ENCODE measurements at places on chromosomes 1 and 21. TPM values are rescaled to one million over a fixed set of nuclear protein-coding genes. Genes with fewer than 3 reads are reported as not detected.

- H3K27me3 ChIP-seq = no peaks in the 10 kb centered on the region
- no peaks in the 10 kb centered on the region for H3K36me3 ChIP-seq
- no peak for DNase-seq
Measured at GRCh38 chr1:87044424-87044823, 130.0 kb downstream of the HS2ST1 start.

- no peaks in the 10 kb centered on the region for H3K27me3 ChIP-seq
- H3K27ac ChIP-seq = no peak overlapping the region
- H3K36me3 ChIP-seq = no peaks in the 10 kb centered on the region
- DNase-seq = no peak
- H3K4me1 ChIP-seq = no peaks in the 10 kb centered on the region
Measured at GRCh38 chr21:37878946-37879660, 37.2 kb downstream of the KCNJ6 start.

- no peak for DNase-seq
- H3K36me3 ChIP-seq = no peaks in the 10 kb centered on the region
- no peaks in the 10 kb centered on the region for H3K27me3 ChIP-seq
- H3K27ac ChIP-seq = no peak overlapping the region
- H3K4me1 ChIP-seq = no peaks in the 10 kb centered on the region
Measured at GRCh38 chr1:56045062-56045461, 534.3 kb downstream of the PLPP3 start.

- H3K27ac ChIP-seq = no peak overlapping the region
- no peak for DNase-seq
- H3K4me1 ChIP-seq = peaks cover 23% of the 10 kb centered on the region
- no peaks in the 10 kb centered on the region for H3K36me3 ChIP-seq
- 0 out of 2 replicates have a peak, but pooled peaks cover 4% of the 10 kb centered on the region for H3K27me3 ChIP-seq
Measured at GRCh38 chr1:208162903-208163302, 81.3 kb downstream of the PLXNA2 start.

- no peak for DNase-seq
- H3K27me3 ChIP-seq = no peaks in the 10 kb centered on the region
- H3K4me1 ChIP-seq = no peaks in the 10 kb centered on the region
- no peaks in the 10 kb centered on the region for H3K36me3 ChIP-seq
Measured at GRCh38 chr1:15418806-15419515, 9.3 kb downstream of the EFHD2 start.

DNA sequence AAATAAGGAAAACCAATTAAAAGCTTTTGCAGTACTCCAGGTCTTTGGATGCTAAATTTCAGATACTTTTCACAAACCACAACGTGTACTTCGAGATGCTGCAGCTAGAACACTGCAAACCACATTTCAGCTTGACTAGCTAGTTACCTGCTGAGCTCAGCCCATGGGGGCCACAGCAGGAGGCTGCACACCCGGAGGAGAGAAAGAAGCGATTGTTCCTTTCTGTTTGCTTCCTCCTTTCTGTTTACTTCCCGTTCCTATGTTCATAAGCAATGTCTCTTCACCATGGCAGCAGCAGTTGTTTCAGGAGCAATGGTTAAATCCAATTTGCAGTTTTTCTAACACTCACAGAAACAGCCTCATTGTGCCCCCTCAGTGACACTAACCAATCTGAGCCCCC, 225.6 kb upstream of the FGGY start:
- H3K27ac ChIP-seq = no peak overlapping the region
- no peaks in the 10 kb centered on the region for H3K27me3 ChIP-seq
- H3K4me3 ChIP-seq = no peak overlapping the region
- DNase-seq = no peak

- H3K4me1 ChIP-seq = no peaks in the 10 kb centered on the region
- DNase-seq = no peak
- no peak overlapping the region for H3K27ac ChIP-seq
- H3K36me3 ChIP-seq = no peaks in the 10 kb centered on the region
Measured at GRCh38 chr1:240835291-240835690, 223.3 kb upstream of the GREM2 start.

DNA sequence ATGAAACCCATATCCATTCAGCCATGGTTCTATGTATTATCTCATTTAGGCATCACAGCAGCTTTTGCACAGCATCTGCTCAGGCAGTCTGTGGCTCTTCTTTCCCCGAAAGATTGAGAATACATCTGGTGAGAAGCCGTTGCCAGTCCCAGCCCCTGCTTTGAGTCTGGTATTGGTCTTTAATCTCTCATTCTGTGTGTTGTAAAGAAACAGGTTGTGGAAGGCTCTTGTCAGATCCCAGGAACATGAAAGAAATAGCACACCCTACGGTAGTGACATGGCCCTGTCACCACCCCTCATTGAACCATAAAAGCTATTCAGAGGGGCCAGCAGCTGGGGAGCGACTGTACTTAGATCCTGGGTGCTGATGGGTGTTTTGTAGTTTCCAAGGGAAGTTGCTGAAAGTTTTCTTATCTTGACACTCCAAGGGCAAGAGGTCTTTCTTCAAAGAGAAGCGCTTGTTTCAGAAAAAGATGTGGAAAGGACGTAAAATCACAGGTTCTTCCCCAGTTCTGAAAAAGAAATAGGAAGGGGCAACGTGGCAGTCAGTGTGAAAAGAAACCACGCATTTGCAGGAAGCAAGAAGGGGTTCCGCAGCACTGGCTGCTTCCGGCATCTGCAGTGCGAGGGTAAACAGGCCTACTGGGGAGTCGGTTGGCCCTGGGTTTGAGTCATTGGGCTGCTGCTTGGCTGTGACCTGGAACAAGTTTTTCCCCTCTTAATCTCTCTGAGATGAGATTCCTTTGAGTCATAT, 145.0 kb downstream of the DHRS3 start:
- no peaks in the 10 kb centered on the region for H3K4me1 ChIP-seq
- H3K4me3 ChIP-seq = no peak overlapping the region
- no peaks in the 10 kb centered on the region for H3K27me3 ChIP-seq

DNA sequence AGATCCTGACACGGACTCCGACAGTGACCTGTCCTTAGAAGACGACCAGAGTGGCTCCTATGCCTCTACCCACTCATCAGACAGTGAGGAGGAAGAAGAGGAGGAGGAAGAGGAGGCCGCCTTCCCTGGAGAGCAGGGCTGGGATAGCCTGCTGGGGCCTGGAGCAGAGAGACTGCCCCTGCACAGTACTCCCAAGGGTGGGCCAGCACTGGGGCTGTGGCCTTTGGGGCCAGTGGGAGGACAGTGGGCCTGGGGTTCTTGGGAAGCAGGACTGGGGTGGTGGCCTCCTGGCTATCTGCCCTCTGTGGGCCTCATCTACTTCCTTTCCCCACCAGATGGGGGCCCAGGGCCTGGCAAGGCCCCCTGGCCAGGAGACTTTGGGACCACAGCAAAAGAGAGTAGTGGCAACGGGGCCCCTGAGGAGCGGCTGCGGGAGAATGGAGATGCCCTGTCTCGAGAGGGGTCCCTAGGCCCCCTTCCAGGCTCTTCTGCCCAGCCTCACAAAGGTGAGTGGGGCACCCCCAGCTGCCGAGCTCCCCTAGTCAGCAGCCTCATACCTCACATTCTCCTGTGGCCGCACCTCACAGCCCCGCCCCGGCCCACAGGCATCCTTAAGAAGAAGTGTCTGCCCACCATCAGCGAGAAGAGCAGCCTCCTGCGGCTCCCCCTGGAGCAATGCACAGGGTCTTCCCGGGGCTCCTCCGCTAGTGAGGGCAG, 10.0 kb downstream of the PSRC1 start:
- no peak overlapping the region for H3K4me3 ChIP-seq
- no peak overlapping the region for H3K27ac ChIP-seq
- H3K4me1 ChIP-seq = peaks cover 3% of the 10 kb centered on the region
- DNase-seq = no peak
- peaks cover 9% of the 10 kb centered on the region for H3K36me3 ChIP-seq

DNA sequence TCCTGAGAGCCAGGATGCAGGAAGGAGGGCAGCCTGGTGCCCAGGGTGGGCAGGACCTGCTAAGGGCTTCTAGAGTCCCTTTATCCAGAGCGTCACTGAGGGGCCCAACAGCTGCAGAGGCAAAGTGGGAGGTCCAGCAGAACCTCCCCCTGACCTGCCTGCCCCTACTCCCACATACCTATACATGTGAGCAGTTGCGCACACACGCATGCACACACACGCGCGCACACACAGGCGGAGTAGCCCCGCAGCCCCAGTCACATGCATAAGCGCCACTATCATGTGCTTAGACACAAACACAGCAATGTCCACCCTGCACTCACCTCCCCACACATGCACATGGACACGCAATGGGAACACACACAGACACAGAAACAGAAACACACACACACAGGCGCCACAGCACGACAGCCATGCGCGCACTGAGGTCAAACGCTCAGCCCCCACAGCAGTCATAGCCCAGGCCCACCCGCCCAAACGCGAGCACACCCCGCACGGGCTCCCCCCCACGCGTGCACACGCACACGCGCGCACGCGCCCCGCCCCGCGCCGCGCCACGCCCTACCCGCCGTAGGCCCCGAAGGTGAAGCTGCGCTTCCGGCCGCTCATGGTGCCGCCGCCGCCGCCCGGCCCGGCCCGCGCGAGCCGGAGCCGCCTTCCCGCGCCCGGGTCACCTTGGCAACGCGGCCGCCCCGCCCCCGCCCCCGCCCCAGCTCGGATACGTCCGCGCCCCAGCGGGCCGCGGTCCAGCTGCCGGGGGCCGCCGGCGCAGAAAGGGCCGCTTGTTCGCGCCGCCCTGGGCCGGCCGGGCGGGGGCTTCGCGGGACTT, 17.7 kb downstream of the RAP1GAP start:
- no peak for DNase-seq
- H3K36me3 ChIP-seq = no peaks in the 10 kb centered on the region
- peak overlapping the region; percentile 50 for H3K4me3 ChIP-seq
- peaks cover 19% of the 10 kb centered on the region for H3K4me1 ChIP-seq
- no peak overlapping the region for H3K27ac ChIP-seq

GRCh38 chr1:174968750-174969244, 30.9 kb upstream of the CACYBP start:
- no peak for DNase-seq
- no peak overlapping the region for H3K4me3 ChIP-seq
- H3K27ac ChIP-seq = no peak overlapping the region
- no peaks in the 10 kb centered on the region for H3K27me3 ChIP-seq
- peaks cover 2% of the 10 kb centered on the region for H3K4me1 ChIP-seq

DNA sequence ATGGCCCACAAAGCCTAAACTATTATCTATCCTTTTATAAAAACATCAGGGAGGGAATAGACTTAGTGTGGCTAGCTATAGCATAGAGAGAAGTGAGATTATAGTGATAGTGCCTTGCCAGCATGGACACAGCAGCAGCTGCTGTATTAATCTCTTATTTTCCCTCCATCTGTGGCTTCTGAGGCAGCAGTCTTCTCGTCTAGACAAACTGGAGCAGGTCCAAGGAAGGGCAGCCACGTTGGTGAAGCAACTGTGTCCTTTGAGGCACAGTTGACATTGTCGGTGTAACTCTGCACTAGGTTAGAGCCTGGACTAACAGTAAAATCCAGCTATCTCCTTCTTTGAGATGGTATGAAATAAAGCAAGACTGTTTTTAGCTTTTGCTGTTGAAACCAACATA, 131.3 kb downstream of the CACHD1 start:
- no peaks in the 10 kb centered on the region for H3K27me3 ChIP-seq
- no peak overlapping the region for H3K27ac ChIP-seq
- H3K4me3 ChIP-seq = no peak overlapping the region
- H3K4me1 ChIP-seq = peaks cover 2% of the 10 kb centered on the region

DNA sequence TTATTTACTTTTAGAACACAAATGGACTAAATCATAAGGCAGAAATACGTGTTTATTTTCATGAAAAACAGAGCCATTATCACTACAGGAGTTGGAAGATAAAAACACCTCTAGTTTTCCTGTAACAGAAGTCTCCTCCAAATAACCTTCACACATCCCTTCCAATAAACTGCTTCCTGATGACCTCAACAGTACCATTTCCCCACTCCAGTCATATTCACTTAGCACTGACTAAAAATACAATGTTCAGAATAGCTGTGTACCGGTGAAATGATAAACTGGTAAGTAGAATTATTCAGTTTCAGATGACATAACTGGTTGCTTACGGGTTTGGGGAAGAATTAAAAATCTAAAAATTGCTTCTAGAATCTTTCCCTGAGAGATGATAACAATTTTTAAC, 137.9 kb downstream of the DENND1B start:
- no peak overlapping the region for H3K27ac ChIP-seq
- H3K36me3 ChIP-seq = no peaks in the 10 kb centered on the region
- H3K27me3 ChIP-seq = no peaks in the 10 kb centered on the region
- H3K4me3 ChIP-seq = no peak overlapping the region
- DNase-seq = no peak
- peaks cover 8% of the 10 kb centered on the region for H3K4me1 ChIP-seq

DNA sequence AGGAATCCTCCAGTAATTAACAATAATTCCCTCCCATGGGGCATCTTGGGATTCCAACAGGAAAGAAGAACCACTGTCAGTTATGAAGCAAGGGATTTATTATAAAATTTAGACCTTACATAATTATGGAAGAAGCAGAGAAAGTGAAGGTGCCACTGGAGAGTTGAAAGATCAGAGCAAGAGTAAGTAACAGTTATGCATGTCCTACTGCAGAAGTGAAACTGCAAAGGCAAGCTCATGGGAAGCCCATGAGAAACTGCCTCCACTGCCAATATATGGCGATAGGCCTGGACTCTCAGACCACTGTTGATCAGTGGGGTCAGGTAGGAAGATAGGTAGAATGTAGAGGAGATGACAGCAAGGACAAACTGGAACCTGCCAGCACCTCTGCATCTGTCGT, 123.6 kb upstream of the ZNF648 start:
- H3K4me3 ChIP-seq = no peak overlapping the region
- no peak overlapping the region for H3K27ac ChIP-seq
- DNase-seq = no peak
- no peaks in the 10 kb centered on the region for H3K36me3 ChIP-seq
- no peaks in the 10 kb centered on the region for H3K4me1 ChIP-seq

SLAMF9 gene
- not detected for total RNA-seq

DNA sequence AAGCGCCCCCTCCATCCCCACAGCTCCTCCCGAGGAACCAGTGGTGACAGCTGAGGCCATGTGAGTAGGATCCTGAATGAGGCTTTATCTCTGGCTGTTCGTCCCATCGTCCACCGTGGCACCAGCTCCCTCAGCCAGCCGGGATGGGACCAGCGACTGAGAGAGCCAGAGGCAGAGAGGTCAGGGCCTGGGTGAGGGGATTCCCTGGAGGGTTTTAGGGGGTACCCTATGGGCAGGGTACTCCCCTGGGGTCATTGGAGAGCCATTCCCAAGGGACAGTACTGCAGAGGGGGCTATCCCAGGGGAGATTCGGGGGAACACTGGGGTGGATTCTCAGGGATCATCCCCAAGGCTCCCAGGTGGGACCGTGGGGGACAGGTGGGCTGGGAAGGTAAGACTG, 2.4 kb downstream of the TMEM125 start:
- no peak overlapping the region for H3K27ac ChIP-seq
- H3K4me1 ChIP-seq = peaks cover 12% of the 10 kb centered on the region
- peaks cover 12% of the 10 kb centered on the region for H3K36me3 ChIP-seq
- H3K27me3 ChIP-seq = no peaks in the 10 kb centered on the region
- no peak overlapping the region for H3K4me3 ChIP-seq

DNA sequence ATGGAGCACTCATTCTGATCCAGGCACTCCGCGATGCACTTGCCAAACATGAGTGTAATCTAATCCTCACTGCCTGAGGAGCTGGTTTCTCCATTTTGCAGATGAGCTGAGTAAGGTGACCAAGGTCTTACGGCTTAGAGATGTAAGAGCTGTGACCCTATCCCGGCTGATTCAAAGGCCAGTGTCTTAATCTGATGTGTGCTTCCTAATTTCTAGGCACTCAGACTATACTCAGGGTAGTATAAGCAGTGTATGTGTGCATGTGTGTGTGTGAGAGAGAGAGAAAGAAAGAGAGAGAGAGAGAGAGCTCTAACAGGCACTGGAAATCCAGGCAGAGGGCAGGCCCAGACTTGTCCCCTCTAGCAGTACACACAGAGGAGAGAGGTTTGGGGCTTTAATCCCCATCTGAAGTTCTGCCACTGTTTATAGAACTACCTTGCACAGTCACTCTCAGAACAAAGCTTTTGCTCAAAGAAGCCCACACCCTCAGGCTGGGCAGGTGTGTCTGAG, 188.2 kb downstream of the ZBTB18 start:
- no peaks in the 10 kb centered on the region for H3K4me1 ChIP-seq
- no peaks in the 10 kb centered on the region for H3K27me3 ChIP-seq
- no peaks in the 10 kb centered on the region for H3K36me3 ChIP-seq
- H3K4me3 ChIP-seq = no peak overlapping the region
- DNase-seq = no peak

CLCA4 gene
- total RNA-seq = not detected

All from H1 (cell line).